ENCODE measurements at places on chromosomes 7 and 10. TPM values are rescaled to one million over a fixed set of nuclear protein-coding genes. Genes with fewer than 3 reads are reported as not detected.

Gene PPRC1
- total RNA-seq, result 28.9 TPM

Gene RSPH10B2
- 0.05 TPM for total RNA-seq

Gene ZMIZ1
- total RNA-seq, result 15.4 TPM

Gene PON1
- not detected for total RNA-seq

Gene ITPRID1
- not detected for total RNA-seq

Gene TMEM236
- total RNA-seq, result 0.05 TPM

All from A172 (cell line).